ENCODE measurements at places on chromosomes 7 and 10.
A peak's percentile ranks its signal among the peaks of the same experiment; 100 is the strongest.

DNA sequence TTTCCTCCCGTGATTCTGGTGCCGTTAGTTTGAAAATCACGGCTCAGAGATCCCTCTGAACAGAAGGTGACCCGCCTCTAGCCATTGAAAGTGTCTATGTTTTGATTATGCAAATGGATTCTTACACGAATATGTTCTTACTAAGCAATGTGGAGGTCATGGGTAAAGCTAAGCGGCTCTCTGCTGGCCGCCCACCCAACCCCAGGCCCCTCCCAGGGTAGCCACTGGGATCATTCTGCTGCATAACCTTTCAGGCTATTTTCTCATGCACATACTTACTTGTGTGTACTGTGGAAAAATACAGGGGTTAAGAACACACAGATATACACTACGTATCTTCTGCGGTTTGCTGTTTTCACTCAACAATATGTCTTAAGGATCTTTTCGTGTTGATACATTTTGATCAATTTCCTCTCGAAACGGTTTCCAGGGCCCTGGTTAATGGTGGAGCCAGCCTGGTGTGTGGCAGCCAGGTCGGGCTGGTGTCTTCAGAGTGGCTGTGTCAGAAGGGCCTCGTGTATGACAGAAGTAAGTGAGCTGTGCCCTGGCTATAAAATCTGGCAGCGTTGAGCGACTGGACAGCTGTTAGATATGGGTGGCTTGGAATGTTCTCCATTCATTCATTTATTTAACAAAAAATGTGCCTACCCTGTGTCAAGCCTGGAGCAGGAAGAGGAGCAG lies 29.9 kb downstream of the ZNF783 start:
- DNase-seq = no peak

- DNase-seq = no peak
These were observed 356.4 kb downstream of the ANKRD7 start for GRCh38 chr7:118580743-118581382.

DNA sequence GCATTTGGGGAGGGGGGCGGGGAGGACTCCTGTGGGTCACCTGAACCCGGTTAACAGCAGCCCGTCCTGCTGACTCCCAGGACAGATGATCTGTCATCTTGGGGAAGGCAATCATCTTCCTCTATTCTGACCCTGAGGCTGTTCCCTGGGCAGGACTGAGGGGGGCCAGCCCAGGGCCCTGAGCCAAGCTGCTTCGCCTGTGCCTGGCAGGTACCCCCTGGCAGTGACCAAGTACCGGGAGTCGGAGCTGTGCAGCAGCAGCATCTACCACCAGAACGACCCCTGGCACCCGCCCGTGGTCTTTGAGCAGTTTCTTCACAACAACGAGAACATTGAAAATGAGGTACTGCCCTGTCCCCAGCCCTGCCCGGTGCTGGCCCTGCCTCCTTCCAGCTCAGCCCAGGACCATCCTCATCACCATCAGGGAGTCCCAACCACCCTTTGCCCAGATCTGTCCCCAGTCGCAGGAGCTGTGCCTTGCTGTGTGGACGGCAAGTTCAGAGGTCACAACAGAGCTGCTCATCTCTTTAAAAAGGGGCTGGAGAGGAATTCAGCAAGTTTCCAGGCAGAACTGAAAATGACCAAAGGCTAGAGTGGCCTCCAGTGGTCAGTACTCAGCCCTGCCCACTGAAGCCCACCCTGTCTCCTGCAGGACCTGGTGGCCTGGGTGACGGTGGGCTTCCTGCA lies 8.1 kb downstream of the AOC1 start:
- DNase-seq = no peak

DNA sequence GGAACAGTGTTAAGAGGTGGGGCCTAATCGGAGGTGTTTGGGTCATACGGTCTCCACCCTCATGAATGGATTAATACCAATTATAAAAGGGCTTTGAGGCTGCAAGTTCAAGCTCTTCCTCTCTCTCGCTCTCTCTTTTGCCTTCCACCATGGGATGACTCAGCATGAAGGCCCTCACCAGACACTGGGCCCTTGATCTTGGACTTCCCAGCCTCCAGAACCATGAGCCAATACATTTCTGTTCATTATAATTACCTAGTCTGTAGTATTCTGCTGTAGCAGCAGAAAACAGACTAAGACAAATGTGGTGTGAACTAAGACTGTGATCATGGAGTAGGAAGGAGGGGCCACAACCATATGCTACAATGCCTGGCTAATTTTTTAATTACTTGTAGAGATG lies 7.7 kb downstream of the AIFM2 start:
- no peak for DNase-seq

GRCh38 chr10:52621635-52622079 lies 150.9 kb downstream of the MBL2 start:
- DNase-seq = no peak

GRCh38 chr7:34603711-34604444 lies 54.1 kb upstream of the NPSR1 start:
- no peak for DNase-seq

DNA sequence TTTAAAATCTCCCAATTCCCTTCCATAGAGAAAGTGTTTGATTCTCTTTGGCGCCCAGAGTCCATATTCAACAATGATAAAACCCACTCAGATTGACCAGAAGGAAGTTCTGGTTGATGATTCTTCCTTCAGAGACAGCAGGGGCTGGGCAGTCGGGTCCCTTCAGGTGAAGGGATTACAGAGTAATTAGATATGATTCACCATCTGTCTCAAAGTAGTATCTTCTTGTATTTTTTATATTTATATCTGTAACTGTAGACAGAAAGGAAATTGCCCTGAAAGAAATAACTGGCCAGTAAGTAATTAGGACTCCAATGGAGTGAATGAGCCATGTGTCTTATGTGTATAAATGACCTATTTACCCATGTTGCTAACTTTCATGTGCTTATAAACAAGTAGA lies 156.0 kb downstream of the PLCE1 start:
- no peak for DNase-seq

GRCh38 chr7:105745681-105746330 lies 130.6 kb downstream of the ATXN7L1 start:
- no peak for DNase-seq

- DNase-seq = no peak
These were observed 44.8 kb upstream of the KCNIP2 start for GRCh38 chr10:101888251-101888949.

DNA sequence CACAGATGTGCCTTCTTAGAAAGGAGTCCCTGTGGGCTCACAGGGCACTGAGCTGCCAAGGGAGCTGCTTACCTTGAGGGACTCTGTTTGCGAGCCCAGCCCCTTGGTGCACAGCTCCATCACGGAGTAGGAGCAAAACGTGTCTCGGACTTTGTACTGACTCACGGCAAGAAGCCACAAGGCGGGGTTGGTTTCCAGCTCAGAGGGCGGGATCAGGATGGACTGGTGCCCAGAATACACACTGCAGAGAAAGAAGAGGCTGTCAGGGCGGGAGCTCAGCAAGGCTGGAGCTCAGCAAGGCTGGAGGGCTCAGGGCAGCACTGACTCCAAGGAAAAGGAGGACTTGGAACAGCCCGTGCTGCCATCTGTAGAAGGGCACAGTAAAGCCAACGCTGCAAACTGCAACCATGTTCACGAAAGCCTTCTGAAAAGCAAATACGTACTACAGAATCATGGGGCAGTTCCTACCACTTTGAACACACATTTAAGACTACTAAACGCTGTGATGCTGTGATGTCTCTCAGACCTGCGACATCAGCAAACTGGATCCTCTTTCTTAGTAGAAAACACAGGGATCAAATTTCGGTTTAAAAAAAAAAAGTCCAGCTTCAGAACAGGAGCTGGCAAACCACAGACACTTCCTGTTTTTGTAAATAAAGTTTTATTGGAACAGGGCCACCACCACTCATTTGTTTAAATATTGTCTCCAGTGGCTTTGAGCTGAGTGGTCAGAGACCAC lies 194.3 kb downstream of the ZMYND11 start:
- DNase-seq = peak; percentile 53

DNA sequence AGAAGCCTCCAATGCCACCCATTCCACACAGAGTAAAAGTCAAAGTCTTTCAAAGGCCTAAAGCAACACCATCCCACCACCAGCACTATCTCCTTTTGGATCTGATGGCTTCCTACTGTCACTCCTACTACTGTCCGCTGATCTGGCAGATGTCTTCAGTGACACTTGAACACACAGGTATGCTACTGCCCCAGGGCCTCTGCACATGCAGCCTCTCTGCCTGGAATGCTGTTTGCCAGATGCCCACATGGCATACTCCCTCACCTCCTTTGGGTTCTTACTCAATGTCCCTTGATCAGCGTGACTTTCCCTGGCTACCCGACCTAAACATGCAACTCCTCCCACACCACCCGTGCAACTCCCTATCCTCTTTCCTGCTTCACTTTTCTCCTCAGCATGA lies 512.4 kb downstream of the KCNMA1 start:
- no peak for DNase-seq

GRCh38 chr10:76117949-76118348 lies 686.5 kb downstream of the LRMDA start:
- DNase-seq = no peak

- peak; percentile 65 for DNase-seq
These were observed 10.6 kb downstream of the GPR146 start for GRCh38 chr7:1054861-1055450.

GRCh38 chr7:81441750-81442149 lies 328.1 kb downstream of the HGF start:
- no peak for DNase-seq

- no peak for DNase-seq
These were observed 11.4 kb upstream of the INPP5F start for GRCh38 chr10:119714484-119714816.

GRCh38 chr7:129911790-129912189 lies 41.0 kb downstream of the UBE2H start:
- no peak for DNase-seq

GRCh38 chr7:120775755-120776154 lies 82.2 kb downstream of the TSPAN12 start:
- no peak for DNase-seq

- no peak for DNase-seq
These were observed 204.2 kb upstream of the HABP2 start for GRCh38 chr10:113348694-113349093.

- no peak for DNase-seq
These were observed 119.2 kb downstream of the GALNT11 start for GRCh38 chr7:152144557-152145245.

- DNase-seq = no peak
These were observed 18.5 kb downstream of the STAM start for GRCh38 chr10:17662193-17663138.

- DNase-seq = no peak
These were observed 15.2 kb downstream of the ITPRID1 start for GRCh38 chr7:31529103-31529502.

- no peak for DNase-seq
These were observed 113.4 kb upstream of the CDK1 start for GRCh38 chr10:60664859-60665258.

- no peak for DNase-seq
These were observed 5.2 kb downstream of the SPOCK2 start for GRCh38 chr10:72082856-72083789.

DNA sequence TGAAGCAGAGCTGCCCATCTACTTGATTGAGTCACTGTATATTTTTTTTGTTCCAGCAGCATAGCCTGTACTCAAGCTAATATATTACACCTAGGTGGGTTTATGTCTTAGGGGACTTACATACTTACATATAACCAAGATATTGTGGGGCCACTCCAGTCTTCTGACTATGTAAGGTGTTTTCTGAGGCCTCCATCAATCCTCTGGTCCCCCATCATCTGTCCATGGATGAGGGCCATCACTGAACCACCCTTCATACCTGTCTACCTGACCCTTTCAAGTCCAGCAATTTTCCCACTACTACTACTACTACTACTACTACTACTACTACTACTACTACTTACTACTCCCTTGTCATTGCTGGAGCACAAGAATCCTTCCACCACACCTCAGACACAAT lies 3.2 kb upstream of the FAM241B start:
- no peak for DNase-seq

- DNase-seq = no peak
These were observed 96.3 kb downstream of the DNAJB6 start for GRCh38 chr7:157432957-157433576.

GRCh38 chr10:132807621-132808049 lies 21.7 kb upstream of the NKX6-2 start:
- no peak for DNase-seq

DNA sequence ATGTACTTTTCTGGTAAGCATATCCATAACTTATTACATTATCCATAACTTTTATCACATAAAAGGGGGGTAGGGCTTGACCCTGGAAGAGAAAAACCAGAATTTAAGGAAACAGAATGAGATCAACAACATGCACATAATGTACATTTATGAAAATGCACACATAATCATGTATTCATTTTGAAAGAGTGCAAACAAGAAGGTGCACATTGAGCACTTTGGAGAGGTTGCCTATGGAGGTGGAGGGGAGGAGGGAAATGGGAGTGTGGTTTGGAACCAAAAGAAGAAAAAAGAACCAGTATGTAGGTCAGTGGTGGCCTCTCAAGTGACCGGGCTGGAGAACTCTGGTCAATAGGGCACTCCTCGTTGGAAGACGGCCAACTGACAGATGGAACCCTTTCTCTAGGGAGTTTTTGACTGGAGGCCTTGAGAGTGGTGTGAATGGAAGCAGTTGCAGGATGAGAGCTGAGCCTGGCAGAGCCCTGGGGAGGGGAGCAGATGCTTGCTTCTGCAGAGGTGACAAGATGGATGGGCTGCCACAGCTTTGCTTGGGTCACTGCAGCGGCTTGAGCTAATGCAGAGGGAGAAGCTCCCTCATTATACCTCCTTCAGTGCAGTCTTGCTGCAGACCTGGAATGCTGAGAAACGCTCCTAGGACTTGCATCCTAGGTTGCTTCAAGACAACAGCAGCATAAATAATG lies 192.7 kb downstream of the SEC23IP start:
- no peak for DNase-seq

GRCh38 chr7:123054357-123055133 lies 59.0 kb upstream of the TAS2R16 start:
- no peak for DNase-seq

DNA sequence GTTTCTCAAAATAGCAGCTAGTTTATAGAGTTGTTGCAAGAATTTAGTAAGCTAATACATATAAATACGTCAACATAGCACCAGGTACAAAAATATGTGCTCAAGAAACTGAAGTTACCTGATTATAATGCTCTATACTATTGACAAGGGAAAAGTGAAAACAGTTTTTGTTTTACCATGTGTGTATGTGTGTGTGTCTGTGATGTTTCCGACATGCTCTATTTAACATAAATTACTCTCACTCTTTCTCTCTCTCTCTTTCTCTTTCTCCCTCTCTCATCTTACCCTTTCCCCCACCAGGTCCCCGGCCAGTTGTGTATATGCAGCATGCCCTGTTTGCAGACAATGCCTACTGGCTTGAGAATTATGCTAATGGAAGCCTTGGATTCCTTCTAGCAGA lies 4.3 kb downstream of the LIPN start:
- no peak for DNase-seq

GRCh38 chr7:159015454-159016410 lies 128.9 kb downstream of the VIPR2 start:
- no peak for DNase-seq

Measured in nucleus accumbens (tissue), 56 donors.